Gastroesophageal sphincter (tissue), 4 donors: ENCODE measurements at places on chromosomes 5 and 9.

- H3K4me1 ChIP-seq: peaks cover 20% of the 10 kb centered on the region
- H3K27ac ChIP-seq: no peak overlapping the region
- peaks cover 8% of the 10 kb centered on the region for H3K36me3 ChIP-seq
- ATAC-seq: no peak
Observed at GRCh38 chr9:136484153-136485048, 1.6 kb upstream of the SEC16A start.

GRCh38 chr5:158074992-158075769 lies 216.2 kb upstream of the CLINT1 start:
- H3K36me3 ChIP-seq: no peaks in the 10 kb centered on the region
- peak overlapping the region; percentile 33 for H3K4me3 ChIP-seq
- H3K4me1 ChIP-seq: no peaks in the 10 kb centered on the region
- H3K27ac ChIP-seq: peak overlapping the region; percentile 15

DNA sequence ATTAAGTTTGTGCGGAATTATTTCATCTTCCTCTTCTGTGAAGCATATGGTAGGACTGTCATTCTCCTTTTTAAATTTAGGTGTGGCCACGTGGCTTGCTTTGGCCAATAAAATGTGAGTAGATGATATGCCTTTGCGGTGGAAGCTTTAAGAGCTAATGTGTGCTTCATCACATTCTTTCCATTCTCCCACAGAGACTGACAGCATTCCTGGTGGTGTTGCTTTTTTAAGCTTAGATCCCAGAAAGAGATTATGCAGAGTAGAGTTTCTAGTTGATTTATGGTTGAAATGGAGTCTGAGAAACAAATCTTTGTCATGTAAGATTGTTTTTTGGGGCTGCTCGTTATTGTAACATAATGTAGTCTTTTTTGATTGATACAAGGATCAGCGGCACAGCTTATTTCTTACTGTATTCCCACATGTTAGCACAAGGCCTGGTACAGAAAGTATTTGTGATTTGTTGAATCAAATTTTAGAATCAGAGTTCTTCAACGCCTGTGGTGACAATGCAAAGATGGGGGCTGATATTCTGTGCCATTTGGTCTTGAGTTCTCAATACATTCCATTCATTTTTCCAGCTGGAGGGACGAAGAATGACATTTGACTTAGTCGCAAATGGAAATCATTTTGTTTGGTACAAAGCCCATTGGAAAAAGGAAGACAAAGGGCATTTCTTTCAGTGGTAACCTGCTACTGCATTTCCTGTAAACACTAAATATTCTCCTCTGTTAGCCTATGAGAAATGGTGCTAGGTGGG lies 209.9 kb upstream of the VLDLR start:
- no peak overlapping the region for H3K4me3 ChIP-seq
- no peaks in the 10 kb centered on the region for H3K27me3 ChIP-seq
- no peaks in the 10 kb centered on the region for H3K36me3 ChIP-seq
- H3K27ac ChIP-seq: no peak overlapping the region
- ATAC-seq: no peak
- no peaks in the 10 kb centered on the region for H3K4me1 ChIP-seq

DNA sequence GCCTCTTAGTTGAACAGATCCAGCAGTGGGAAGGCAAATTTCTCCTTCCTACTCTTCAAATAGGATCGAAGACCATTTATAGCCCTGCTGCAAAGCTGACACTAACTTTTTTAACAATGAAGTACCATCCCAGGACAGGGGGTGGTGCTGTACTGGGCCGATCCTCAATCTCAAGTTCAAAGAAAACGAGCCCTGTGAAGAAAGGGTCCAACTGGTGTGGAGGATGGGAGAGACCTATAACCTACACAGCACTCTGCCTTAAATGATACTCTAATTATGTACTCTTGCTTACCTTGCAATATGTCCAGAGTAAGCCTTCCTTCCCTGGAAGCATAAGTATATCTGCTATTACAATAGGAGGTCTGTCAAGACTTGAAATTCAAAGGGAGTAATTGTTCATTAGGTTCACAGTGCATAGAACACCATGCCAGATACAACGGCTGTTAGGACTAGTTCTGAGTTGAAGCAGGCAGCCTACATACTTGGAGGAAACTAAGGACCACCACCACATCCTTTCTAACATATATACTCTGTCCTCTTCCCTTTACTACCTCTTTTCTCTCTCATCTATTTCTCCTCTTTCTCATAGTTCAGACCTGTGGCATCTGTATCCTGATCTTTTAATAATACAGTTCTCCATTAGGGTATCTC lies 6.2 kb downstream of the ETF1 start:
- no peaks in the 10 kb centered on the region for H3K27me3 ChIP-seq
- no peak for ATAC-seq
- H3K27ac ChIP-seq: no peak overlapping the region
- no peak overlapping the region for H3K4me3 ChIP-seq

- no peaks in the 10 kb centered on the region for H3K27me3 ChIP-seq
- H3K4me1 ChIP-seq: peaks cover 87% of the 10 kb centered on the region
- H3K36me3 ChIP-seq: no peaks in the 10 kb centered on the region
- H3K4me3 ChIP-seq: peak overlapping the region; percentile 4
Observed at GRCh38 chr9:128094166-128094949, 26.3 kb downstream of the SLC25A25 start.

GRCh38 chr5:146273109-146273508 lies 65.5 kb upstream of the POU4F3 start:
- no peak for ATAC-seq
- no peak overlapping the region for H3K27ac ChIP-seq
- H3K4me3 ChIP-seq: no peak overlapping the region
- peaks cover 97% of the 10 kb centered on the region for H3K36me3 ChIP-seq
- no peaks in the 10 kb centered on the region for H3K27me3 ChIP-seq
- H3K4me1 ChIP-seq: no peaks in the 10 kb centered on the region

DNA sequence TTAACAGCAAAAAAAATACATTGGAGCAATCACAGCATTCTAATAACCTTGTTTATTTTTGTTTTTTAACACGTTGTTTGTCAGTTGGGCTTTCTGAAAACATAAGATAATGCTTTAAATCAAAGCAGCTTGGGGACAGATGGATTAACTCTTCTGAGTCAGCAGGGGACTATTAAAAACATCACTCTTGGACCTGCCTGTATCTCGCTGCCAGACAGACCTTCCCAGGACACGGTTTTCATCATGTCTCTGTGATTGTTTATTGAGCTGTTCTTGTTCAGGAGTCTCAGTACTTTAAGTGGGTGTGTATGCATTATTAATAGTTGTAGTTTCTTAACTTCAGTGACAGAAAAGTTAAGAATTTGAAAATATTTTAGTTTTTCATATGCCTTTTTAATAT lies 173.2 kb downstream of the SH3GL2 start:
- H3K27ac ChIP-seq: no peak overlapping the region
- H3K4me1 ChIP-seq: no peaks in the 10 kb centered on the region
- no peak overlapping the region for H3K4me3 ChIP-seq

- peak overlapping the region; percentile 26 for H3K4me3 ChIP-seq
- ATAC-seq: no peak
- no peaks in the 10 kb centered on the region for H3K36me3 ChIP-seq
- H3K4me1 ChIP-seq: peaks cover 13% of the 10 kb centered on the region
Observed at GRCh38 chr5:149387081-149387631, 8.1 kb upstream of the IL17B start.

- no peak overlapping the region for H3K27ac ChIP-seq
- peaks cover 12% of the 10 kb centered on the region for H3K4me1 ChIP-seq
- no peak for ATAC-seq
Observed at GRCh38 chr9:90830977-90831376, 29.4 kb downstream of the SYK start.

DNA sequence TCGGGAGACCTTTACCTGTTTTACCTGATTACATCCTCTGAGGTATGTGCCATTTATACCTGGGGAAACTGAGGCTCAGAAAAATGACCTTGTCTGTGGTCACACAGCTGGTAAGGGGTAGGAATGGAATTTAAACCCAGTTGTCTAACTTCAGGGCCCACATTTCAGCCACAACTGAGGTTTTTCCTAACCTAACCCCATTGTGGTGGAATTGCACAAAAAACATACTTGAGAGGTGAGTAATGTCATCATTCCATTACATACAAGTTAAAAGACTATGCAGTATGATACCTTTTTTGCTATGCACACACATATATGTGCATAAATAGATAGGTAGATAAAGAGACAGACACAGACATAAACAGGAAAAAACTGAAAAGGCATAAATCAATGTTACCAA lies 14.1 kb downstream of the FGF1 start:
- no peak overlapping the region for H3K4me3 ChIP-seq
- H3K36me3 ChIP-seq: no peaks in the 10 kb centered on the region
- no peak overlapping the region for H3K27ac ChIP-seq
- no peaks in the 10 kb centered on the region for H3K27me3 ChIP-seq

DNA sequence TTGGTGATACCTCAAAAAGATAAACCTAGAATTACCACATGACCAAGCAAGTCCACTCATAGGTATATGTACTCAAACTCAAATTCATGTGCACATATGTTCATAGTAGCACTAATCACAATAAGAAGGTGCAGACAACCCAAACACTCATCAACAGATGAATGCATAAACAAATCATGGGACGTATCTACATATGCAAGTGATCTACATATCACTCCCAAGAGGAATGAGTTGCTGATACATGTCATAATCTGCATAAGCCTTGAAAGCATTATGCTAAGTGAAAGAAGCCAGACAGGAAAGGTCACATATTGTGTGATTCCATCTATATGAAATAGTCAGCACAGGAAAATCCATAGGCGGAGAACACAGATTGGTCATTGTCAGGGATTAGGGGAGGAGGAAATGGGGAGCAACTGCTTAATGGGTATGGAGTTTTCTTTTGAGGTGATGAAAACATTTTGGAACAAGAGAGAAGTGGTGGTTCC lies 10.6 kb upstream of the GPX8 start:
- no peak overlapping the region for H3K4me3 ChIP-seq
- no peak for ATAC-seq
- no peak overlapping the region for H3K27ac ChIP-seq

DNA sequence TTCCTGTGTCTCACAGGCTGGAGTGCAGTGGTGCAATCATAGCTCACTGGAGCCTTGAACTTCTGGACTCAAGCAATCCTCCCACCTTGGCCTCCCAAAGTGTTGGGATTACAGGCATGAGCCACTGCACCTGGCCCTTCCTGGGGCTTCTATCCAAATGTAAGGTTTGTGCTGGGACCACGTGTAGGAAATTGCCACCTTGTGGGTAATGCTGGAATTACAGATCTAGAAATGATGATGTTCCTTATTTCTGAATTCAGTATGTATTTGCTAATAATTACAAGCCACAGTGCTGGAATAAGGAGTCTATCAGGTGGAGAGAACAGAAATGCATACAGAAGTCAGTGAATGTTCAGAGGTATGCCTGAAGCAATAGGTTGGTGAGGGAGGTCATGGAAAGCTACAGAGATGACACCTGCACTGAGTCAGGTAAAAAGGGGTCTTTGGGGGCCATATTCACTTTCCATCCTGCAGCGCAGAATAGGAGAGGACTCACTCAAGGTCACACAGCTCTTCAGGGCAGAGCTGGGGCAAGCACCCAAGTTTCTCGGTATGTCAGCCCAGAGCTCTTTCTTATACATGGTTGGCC lies 8.8 kb upstream of the IGFBPL1 start:
- no peaks in the 10 kb centered on the region for H3K4me1 ChIP-seq
- no peak overlapping the region for H3K4me3 ChIP-seq
- H3K27me3 ChIP-seq: peaks cover 5% of the 10 kb centered on the region
- H3K27ac ChIP-seq: no peak overlapping the region

DNA sequence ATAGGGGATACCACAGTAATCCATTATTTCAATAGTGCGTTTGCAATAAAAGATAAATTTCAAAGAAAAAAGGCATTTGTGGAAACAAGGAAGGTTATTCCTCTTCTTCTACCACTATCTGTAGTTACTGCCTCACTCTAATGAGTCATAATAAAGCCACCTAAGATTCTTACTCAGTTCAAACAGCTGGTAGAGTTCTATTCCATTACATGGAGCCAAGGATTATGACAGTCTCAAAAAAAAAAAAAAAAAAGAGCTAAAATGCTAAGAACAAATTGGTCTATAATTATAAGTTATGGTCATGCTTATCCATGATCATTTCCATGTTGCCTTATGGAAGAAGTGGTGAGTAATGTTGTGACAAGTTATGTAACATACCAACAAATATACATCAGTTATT lies 46.3 kb downstream of the DENND1A start:
- peaks cover 5% of the 10 kb centered on the region for H3K4me1 ChIP-seq
- no peak for ATAC-seq
- H3K36me3 ChIP-seq: no peaks in the 10 kb centered on the region
- H3K27me3 ChIP-seq: no peaks in the 10 kb centered on the region
- no peak overlapping the region for H3K4me3 ChIP-seq

- H3K4me1 ChIP-seq: no peaks in the 10 kb centered on the region
- H3K36me3 ChIP-seq: no peaks in the 10 kb centered on the region
- ATAC-seq: no peak
- H3K27ac ChIP-seq: no peak overlapping the region
Observed at GRCh38 chr5:97046270-97046982, 96.0 kb downstream of the LIX1 start.

DNA sequence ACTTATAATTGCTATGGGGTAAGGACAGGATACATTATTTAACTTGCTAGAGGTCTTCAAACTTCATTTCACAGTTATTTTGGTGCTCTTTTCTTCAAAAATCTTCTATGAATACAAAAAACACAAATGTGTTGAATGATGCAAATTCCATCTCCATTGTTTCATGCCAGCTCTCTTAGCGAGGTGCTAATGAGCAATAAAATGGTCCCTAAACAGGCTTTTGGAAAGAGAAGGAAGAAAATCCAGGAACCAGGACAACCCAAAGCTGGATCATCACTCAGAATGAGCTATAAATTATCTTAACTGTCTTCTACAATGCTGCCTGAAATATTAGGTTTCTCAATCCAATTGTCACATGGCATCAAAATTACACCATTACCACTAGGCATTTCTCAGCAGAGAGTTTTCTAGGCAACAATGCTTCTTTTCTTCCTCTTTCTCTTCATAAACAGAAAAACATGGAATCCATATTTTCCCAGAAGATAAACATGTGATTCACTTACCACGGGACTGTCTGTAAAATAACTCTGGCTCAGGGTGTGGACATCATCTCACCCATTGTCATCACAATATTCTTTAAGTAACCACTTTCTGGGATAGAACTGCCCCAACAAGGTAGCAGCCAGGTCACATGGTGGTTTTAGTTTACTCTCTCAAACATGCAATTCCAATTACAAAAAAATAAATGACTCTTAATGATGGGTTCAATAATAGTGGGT lies 249.4 kb downstream of the NPR3 start:
- no peaks in the 10 kb centered on the region for H3K36me3 ChIP-seq
- no peaks in the 10 kb centered on the region for H3K27me3 ChIP-seq
- no peak for ATAC-seq
- no peak overlapping the region for H3K27ac ChIP-seq
- no peak overlapping the region for H3K4me3 ChIP-seq

- no peak overlapping the region for H3K27ac ChIP-seq
- H3K4me3 ChIP-seq: no peak overlapping the region
- no peak for ATAC-seq
- no peaks in the 10 kb centered on the region for H3K4me1 ChIP-seq
- no peaks in the 10 kb centered on the region for H3K27me3 ChIP-seq
Observed at GRCh38 chr5:141951332-141951781, 6.6 kb downstream of the PCDH12 start.

DNA sequence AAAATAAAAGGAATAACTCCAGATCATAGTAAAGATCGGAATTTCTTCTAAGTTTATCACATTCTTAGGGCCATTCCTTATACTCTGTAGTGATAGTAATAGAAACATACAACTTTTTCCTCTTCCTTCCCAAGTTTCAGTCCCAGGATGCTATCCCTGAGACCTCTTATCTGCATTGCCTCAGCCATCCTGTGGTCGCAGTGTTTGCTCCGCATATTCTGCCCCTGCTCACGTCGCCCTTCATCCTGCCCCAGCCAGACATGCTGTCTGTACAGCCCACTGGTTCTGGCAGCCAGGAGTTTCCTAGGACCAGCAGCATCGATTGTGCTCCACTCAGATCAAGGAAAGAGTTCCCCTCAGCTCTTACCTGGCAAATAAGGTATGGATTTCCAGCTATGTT lies 132.7 kb upstream of the ERCC6L2 start:
- no peaks in the 10 kb centered on the region for H3K36me3 ChIP-seq
- H3K4me1 ChIP-seq: no peaks in the 10 kb centered on the region
- ATAC-seq: no peak
